SK-N-SH treated with all-trans-retinoic acid at 6 μM for 48 hours (cell line): ENCODE measurements at places on chromosomes 6 and 20.

DNA sequence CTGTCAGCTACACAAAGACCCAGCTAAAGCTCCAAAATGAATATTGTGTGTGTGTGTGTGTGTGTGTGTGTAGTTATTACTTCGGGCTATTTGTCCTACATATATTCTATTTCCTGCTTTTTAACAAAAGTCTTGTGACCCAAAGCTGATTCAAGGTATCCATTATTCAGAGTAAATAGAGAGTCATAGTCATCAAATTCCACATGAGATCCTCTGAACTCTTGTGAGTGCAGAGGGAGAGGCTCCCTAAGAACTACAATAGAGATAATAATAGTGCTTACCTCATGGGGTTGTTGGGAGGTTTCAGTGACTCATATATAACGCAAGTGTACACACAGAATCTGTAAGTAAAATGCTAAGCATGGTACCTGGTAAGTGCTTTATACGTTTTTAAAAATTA lies 95.6 kb upstream of the SHLD1 start:
- ATAC-seq = peak; percentile 4; the same call in 1 of the 3 replicates

- ATAC-seq = no peak
Measured at GRCh38 chr20:36467076-36467999, 74.0 kb upstream of the MYL9 start.

GRCh38 chr6:11815231-11815630 lies 36.6 kb upstream of the ADTRP start:
- ATAC-seq = peak; percentile 42; the same call in 1 of the 3 replicates

- ATAC-seq = no peak
Measured at GRCh38 chr20:46979603-46980241, 85.1 kb downstream of the EYA2 start.

- no peak for ATAC-seq
Measured at GRCh38 chr6:127415096-127415495, 44.1 kb downstream of the KIAA0408 start.

- no peak for ATAC-seq
Measured at GRCh38 chr6:170231293-170232185, 59.3 kb downstream of the DLL1 start.

DNA sequence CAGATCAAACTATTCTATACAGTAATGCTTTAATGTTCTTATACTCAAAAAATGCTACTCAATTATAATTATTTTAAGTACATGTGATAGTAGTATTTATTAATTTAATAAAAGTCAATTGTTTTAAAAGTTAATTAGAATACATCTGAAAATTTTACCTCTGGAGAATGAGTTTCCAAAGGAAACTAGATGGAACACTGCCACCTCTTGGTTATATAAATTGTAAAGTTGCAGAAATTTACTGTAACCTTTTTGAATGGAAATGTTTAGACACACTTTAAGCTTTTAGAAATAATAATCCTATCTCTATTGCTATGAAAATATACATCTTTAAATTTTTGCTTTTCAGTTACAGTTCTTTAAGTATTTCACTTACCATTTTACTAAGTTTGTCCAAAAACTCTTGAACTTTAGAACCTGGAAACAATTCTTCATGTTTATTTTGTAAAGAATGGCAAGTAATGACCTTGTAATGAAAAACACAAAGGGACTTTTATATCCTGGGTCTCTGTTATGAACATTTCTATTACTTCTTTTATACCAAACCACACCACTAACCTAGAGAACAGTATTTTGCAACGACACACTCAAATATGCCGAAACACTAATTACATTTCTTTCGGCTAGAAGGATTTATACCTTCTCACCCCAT lies 10.9 kb upstream of the BMP5 start:
- ATAC-seq = no peak

GRCh38 chr20:15555913-15556312 lies 1017.3 kb downstream of the KIF16B start:
- ATAC-seq = peak; percentile 80

GRCh38 chr6:39056681-39057080 lies 8.1 kb downstream of the GLP1R start:
- no peak for ATAC-seq

DNA sequence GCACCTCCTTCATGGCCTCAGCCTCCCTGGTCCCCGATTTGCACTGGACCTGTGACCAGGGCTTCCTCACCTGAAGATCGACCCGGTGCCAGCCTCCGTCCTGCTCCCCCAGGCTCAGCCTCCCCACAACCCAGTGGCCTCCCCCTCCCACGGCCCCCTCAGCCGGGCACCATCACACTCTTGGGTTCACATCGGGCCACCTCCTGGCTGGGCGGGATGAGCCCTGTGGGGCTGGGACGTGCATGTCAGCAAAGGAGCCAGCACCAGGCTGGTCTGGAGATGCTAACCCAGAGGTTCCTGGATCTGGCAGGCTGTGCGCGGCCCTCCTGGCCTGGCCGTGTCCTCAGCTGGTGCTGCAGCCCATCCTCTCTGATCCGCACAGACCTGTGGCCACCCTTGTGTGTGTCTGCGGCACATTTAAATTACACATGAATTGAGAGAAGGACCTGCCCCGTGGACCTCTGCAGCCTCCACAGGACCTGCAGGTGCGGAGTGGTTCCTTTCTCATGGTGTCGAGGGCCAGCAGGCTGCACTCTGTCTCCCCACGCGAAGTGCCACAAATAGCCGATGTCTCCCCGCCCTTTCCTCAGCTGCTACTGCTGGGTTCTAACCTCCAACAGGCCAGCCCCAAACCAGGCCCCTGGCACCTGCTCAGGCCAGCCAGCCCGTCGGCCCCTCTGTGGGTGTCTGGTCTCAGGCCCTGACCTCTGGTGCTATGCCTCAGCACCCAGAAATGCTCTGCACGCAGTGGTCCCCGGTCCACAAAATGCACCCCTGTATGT lies 237.5 kb downstream of the ERMARD start:
- ATAC-seq = no peak

- ATAC-seq = no peak
Measured at GRCh38 chr6:159059141-159059540, 14.3 kb upstream of the TAGAP start.

GRCh38 chr20:5482791-5483190 lies 166.0 kb upstream of the PROKR2 start:
- ATAC-seq = no peak

DNA sequence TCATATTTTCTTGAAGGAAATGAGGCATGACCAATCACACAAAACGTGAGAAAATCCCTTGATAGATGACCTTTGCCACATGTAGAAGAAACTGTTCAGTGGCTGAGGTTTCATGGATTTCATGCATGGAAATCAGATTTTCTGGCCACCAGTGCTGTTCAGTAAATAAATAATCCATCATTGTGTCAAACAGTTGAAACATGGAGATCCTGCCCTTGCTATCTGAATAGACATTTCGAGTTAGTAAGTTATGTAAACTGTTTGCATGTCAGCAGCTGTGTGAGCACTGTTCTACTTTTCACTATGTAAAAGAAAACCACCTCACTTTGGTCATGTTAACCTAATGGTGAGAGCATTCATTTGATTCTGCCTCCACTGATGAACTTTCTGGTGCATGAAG lies 793.9 kb upstream of the EPHA7 start:
- no peak for ATAC-seq

- ATAC-seq = no peak
Measured at GRCh38 chr20:20003031-20003954, 13.9 kb upstream of the NAA20 start.

DNA sequence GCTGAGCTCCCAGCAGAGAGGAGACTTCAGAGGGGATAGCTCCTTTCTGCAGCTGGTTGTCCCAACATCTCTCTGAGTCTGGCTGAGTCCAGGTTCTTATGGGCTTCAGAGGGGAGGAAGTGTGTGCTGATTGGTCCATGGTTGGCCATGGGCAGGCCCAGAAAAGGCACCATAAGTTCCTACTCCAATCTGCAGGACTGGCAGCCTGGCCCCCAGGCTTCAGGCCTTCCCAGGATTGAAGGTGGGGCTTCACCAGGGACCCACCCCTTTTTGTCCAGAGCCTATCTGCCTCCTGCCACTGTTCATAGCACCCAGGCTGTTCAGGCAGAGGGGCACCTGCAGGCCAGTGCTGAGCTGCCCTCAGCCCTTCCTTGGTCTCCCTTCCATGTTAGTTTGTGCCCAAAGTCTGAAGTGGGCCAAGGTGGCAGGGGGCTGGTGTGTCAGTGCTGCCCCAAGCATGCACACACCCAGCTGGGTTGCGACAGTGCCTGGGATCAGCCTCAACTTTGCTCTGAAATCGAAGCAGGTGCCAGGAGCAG lies 21.6 kb upstream of the TOP1 start:
- ATAC-seq = no peak

DNA sequence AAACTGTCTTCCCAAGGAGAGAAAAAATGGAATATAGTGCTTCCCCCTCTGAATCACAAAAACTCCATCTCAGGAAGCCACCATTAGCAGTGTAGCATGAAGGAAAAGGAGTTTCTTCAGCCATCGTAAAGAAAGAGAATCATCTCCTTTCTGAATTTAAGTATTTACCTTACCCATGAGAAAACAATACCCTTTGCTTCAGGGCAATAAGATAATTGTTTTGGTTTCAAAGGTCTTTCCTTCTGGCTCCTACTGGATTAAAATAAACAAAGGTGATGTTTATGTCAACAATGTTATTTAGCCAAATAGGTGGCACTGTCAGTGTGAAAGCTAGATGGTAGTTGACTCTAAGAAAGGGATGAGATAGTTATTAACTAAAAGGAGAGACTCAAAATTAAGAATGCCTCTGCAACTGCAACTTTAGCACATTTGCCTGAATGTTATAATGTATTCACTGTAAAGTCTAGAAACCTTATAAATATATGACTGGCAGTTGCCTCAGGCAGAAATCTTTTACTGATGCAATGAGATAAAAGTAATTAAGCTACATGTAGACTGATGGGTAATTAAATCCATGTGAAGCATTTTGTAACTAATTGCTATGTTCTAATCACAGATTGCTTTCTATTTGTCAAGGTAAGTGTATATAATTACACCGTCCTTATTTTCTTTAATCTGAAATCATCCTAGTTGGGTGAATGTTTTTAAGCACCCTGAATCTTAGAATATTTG lies 399.0 kb downstream of the CDKAL1 start:
- ATAC-seq = no peak

- no peak for ATAC-seq
Measured at GRCh38 chr6:38867726-38868125, 152.6 kb downstream of the DNAH8 start.

- peak; percentile 26; the same call in 2 of the 3 replicates for ATAC-seq
Measured at GRCh38 chr6:37514321-37514771, 14.7 kb upstream of the CCDC167 start.
